GM10248 (cell line): ENCODE measurements at places on chromosomes 2 and 18.

DNA sequence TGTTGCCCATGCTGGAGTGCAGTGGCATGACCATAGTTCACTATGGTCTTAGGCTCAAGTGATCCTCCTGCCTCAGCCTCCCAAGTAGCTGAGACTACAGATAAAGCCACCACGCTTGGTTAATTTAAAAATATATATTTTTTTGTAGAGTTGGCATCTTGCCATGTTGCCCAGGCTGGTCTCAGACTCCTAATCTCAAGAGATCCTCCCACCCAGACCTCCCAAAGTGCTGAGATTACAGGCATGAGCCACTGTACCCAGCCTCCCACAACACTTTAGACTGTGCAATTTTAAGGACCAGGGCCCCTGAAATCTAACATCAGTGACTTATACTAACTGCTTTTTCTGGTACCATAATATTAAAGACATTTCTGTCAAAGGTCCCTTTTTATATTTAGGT lies 5.2 kb downstream of the TXNDC2 start:
- no peak for DNase-seq

GRCh38 chr2:10598501-10598900 lies 91.3 kb downstream of the NOL10 start:
- no peak for DNase-seq

DNA sequence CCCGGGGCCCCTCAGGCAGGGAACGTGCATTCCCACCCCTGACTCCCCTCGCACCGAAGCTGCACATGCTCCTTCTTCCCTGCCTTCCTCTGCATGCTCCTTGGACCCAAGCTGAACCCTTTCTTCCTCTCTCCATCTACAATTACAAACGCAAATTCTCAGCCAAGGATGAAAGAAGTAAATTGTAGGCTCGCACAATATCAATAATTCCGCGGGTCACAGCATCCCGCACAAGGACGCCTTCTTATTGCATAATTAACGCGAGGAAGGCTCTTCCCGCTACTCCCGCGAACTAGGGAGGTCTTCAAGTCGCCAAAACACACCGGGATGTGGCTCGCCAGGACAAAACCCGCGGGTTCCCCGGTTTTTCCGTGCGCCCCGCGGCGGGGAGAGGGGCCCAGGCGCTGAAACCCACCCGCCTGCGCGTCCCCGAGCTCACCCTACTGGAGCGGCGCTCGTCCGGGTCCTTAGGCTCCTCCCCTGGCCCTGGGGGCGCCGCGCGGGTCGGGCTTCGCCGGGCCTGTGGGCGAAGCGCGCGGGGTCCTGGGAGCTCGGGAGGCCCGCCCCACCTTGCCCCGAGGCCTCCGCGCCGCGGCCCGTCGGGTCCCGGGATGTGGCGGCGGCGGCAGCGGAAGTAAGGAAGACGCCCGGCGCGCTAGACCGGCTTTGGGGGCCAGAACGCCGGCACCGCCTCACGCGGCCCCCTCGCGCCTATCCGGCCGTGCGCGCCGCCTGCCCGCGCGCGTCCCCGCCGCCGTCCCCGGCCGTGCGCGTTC lies at the start of gene CHST10:
Gene CHST10 (minus strand): TSS at position 734 of the 776 bp plus-strand sequence. CDS start 10,993 bp downstream, outside the sequence.
- DNase-seq: peak; percentile 88

GRCh38 chr2:85852937-85853498 lies 35.8 kb downstream of the ST3GAL5 start:
- DNase-seq: no peak

- no peak for DNase-seq
Measured at GRCh38 chr2:8490166-8490721, 191.6 kb upstream of the ID2 start.

GRCh38 chr2:174699993-174700766 lies 64.1 kb downstream of the CHRNA1 start:
- DNase-seq: peak; percentile 65

- DNase-seq: no peak
Measured at GRCh38 chr2:200578778-200579177, 7.0 kb upstream of the AOX1 start.

DNA sequence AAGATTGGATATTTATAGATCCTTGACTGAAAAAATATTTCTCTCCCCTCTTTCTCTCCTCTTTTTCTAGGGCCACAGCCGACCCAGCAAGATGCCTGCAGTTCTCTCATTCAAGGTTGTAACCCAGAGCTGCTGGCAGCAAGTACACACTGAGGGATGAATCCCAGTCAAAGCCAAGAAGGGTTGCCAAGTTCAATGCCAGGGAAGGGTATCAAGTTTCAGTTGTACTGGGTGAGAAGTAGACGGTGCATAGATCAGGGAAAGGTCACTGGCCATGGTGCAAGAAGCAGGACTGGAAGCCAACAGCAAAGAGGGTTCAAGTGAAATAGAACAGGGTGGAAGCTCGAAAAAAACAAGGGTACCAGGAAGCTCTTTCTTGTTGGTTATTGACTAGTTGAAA lies 170.2 kb downstream of the NRP2 start:
- no peak for DNase-seq

DNA sequence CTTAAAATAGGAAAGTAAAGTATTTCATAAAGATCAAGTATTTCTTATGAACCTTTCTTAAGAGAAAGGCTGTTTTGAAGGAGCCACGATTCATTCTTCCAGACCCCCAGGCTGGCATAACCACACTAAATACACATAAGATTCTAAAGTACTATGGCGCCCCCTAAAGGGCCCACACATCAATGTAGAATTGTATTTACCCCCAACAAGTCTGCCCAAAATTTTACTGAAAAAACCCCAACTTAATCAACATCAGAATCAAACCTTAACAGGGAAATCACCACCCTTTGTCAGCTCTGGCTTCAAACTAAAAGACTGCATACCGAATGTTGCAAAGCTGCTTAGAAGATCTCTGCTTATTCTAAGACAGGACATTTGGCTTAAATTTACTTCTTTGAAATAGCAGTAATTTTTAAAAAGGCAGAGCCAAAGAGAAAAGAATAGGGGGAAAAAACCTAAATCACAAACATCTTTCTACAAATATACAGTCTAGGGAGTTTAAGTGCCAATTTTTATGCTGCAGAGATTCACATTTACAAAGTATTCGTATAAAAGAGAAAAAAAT lies 20.4 kb upstream of the BCL2 start:
- DNase-seq: no peak

DNA sequence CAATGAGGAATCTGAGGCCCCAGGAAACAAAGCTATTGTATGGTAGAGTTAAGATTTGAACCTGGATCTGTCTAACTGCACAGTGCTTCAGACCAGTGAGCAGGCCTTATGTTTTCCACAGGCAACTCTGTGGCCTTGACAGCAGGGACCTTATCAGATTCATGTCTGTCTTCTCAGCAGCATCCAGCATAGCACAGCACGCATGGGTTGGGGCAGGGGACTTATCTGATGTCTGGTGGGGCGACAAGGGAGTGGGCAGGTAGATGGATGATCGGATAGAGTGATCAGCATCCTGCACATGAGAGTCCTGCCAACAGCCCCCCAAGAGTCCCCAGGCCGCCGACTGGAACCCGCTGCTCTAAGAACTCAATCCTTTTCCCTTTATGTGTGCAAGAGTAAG lies 28.7 kb upstream of the KCNF1 start:
- DNase-seq: no peak

DNA sequence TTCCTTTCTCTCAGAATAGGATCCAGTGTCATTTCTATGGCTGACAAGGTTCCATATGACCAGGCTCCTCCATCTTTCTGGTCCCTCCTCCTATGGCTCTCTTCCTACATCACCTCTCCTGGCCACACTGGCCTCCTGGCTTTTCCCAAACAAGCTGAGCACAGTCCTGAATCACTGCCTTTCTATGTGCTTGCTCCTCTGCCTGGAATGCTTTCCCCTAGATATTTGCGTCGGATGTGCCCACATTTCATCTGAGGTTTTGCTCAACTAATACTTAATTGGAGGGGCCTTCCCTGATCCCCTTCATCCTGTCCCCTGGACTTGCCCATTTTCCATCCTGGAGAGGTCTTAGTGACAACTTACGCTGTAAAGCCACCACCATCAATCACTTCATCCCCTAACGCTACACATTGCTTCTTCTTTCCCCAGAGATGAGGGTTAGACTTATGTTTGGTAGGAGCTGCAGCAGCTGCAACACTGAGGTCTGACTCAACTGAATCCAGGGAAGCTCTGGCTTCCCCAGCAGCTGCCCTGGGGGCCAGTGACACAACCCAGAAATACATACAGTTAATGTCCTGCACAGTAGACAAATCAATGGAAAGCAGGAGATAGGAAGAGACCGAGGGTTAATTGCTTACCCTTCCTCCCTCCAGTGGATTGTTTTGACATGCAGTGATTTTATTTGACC lies 42.9 kb downstream of the QPCT start:
- no peak for DNase-seq

GRCh38 chr18:36714476-36714875 lies 114.3 kb downstream of the TPGS2 start:
- no peak for DNase-seq
